ENCODE measurements at places on chromosomes 13 and 19. TPM values are rescaled to one million over a fixed set of nuclear protein-coding genes. Genes with fewer than 3 reads are reported as not detected.

DNA sequence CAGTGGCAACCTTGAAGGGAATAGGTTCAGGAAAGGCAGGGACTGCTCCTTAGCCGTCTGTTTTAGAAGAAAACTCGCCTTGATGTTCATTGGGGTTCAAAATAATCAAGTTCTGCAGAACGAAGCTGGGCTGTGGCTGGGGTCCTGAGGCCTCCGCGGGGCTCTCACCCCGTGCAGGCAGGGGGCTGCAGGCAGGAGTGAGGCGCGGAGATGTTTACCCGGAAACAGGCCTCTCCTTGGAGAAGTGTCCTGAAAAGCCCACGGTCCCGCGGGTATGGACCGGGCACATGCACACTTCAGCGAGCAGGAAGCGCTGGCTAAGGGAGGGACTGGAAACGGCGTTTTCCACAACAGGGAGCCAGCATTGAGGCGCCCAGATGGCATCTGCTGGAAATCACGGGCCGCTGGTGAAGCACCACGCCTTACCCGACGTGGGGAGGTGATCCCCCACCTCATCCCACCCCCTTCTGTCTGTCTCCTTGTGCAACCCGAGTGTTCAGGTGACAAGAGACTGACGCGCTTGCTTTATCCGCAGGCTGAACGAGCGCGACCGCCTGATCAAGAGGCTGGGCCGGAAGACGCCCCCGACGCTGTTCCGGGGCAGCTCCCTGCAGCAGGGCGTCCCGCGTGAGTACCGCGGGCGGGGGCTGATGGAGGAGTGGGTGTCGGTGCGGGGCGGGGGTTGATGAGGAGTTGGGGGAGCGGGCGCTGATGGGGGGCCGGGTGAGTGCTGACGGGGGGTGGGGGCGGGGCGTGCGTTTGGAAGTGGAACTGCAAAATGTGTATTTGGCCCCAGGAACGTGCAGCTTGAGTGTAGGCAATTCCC is 39.6 kb downstream of the SHISA2 start:
- no peaks in the 10 kb centered on the region for H3K27me3 ChIP-seq
- peaks cover 46% of the 10 kb centered on the region for H3K4me1 ChIP-seq
- no peaks in the 10 kb centered on the region for H3K36me3 ChIP-seq
- no peak overlapping the region for H3K4me3 ChIP-seq
- no peak for DNase-seq

The EIF3K gene
- total RNA-seq = 277 TPM

The PTGER1 gene
- total RNA-seq = 0.40 TPM

GRCh38 chr19:47110521-47111005 is 3.0 kb downstream of the ZC3H4 start:
- DNase-seq = peak; percentile 30
- no peaks in the 10 kb centered on the region for H3K36me3 ChIP-seq
- no peaks in the 10 kb centered on the region for H3K27me3 ChIP-seq
- peak overlapping the region; percentile 93 for H3K4me3 ChIP-seq
- peaks cover 43% of the 10 kb centered on the region for H3K4me1 ChIP-seq

DNA sequence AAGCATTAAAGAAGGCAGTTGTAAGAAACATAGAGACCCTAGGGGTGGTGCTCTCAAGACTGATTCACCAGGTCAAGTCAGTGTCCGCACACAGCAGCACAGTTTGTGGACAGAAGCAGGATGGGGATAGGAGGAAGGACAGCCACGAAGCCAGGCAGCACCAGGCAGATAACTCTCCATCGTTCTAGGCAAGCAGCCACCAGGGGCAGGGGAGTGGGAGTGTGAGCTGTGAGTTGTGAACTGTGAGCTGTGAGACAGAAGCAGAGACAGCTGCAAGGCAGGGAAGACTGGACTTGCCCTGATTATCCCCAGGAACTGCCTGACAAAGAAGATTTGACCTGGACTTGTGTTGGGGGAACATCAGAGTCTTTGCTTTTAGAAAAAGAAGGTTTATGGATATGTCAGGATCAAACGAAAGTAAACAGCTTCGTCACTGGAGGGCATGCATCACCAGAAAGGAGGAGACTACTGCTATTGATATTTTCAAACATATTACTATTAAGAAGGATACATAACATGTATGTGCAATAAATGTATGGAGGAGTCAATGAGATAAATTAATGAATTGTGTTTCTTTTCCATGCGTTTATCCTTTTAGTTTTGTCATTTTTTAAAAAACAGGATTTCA is 286.1 kb downstream of the IRS2 start:
- no peaks in the 10 kb centered on the region for H3K36me3 ChIP-seq
- H3K4me1 ChIP-seq = no peaks in the 10 kb centered on the region
- H3K27ac ChIP-seq = no peak overlapping the region
- H3K27me3 ChIP-seq = no peaks in the 10 kb centered on the region
- no peak overlapping the region for H3K4me3 ChIP-seq
- no peak for DNase-seq

GRCh38 chr19:3478409-3479176 is 1.7 kb downstream of the SMIM24 start:
- peaks cover 11% of the 10 kb centered on the region for H3K27me3 ChIP-seq
- H3K36me3 ChIP-seq = no peaks in the 10 kb centered on the region
- H3K4me1 ChIP-seq = no peaks in the 10 kb centered on the region
- H3K27ac ChIP-seq = no peak overlapping the region
- no peak overlapping the region for H3K4me3 ChIP-seq
- DNase-seq = no peak

The KLF16 gene
- 36.6 TPM for total RNA-seq

The RNF113B gene
- total RNA-seq = not detected

GRCh38 chr13:25253702-25254101 is 33.6 kb downstream of the MTMR6 start:
- no peak overlapping the region for H3K4me3 ChIP-seq
- peaks cover 3% of the 10 kb centered on the region for H3K4me1 ChIP-seq
- no peaks in the 10 kb centered on the region for H3K27me3 ChIP-seq
- peaks cover 2% of the 10 kb centered on the region for H3K36me3 ChIP-seq
- peak; percentile 16 for DNase-seq
